Activated T-cell treated with anti-CD3 and anti-CD28 coated beads, Interleukin-2, amount 50 U/mL, for 72 hours (primary cell): ENCODE measurements at places on chromosomes 7 and 10.

DNA sequence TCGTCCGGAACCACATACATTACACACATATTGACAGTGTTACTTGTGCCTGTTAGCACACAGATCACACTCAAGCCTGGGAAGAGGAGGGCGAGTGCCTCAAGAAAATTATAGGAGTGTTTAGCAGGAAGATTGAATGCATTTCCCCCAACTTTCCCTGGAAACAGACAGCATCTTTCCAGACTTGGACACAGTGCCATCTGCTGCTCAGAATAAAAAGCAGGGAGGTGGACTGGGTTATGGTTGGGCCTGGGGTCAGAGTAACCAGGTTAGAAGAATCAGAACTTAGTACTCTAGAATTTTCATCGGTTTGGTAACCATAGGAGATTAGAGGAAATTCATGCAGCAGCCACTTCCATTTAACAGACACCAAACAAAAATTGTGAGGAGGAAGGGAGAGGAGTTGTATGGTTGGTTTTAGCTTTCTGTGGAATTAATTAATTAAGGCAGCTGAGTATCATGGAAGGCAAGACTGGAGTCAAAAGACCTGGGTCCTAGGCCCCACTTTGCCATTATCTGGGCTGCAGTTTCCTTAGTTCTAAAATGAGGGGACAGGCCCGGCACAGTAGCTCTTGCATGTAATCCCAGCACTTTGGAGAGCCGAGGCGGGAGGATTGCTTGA, 43.4 kb upstream of the OPTN start:
- DNase-seq: no peak

DNA sequence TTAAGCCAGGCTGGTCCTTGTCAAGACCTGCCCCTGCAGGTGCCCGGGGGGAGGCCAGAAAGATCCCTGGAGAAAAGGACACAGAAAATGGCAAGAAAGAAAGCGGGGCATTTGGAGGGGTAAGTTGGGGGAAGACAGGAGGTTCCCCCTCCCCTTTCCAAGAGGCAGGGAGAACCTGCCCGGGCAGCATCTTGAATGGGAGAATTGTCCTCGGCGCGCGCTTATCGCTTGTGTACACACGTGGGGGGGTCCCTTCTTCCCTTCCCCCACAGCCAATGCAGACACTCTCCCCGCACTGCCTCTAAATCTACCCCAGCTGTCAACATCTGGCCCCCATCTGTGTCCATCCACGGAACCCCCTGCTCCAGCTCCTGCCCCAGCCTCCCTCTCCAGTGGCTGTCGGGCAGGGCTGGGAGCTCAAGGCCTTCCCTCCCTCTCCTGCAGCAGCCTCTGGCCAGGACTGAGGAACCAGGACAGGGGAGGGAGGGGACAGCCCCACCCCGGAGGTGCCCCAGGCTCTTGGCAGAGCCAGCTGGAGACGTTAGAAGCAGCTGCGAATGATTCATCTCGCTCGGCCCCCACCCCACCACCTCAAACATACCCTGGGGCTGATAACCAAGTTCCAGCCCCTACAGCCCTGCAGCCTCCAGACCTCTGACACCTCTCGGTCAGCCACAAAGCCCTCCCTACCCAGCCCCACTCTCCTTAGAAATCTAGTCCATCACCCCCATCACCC, 25.3 kb downstream of the EPHB4 start:
- DNase-seq: no peak

DNA sequence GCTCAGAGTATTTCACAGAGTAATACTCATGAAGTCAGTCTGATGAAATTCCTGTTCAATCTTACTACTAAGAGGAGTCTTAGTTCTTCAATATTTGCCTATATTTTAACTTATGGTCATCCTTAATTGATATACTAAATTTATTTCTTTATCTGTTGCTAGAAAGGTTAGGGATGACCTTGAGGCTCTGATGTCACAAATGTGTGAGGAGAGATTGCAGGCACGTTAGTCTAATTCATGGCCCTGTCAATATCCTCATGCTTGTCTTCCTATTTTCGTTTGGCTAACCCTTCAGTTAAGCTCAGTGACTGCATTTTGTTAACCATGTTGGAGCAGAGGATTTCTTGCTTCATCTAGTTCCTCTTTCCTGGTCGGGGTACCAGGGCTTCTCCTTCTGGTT, 704.7 kb upstream of the COBL start:
- DNase-seq: no peak

DNA sequence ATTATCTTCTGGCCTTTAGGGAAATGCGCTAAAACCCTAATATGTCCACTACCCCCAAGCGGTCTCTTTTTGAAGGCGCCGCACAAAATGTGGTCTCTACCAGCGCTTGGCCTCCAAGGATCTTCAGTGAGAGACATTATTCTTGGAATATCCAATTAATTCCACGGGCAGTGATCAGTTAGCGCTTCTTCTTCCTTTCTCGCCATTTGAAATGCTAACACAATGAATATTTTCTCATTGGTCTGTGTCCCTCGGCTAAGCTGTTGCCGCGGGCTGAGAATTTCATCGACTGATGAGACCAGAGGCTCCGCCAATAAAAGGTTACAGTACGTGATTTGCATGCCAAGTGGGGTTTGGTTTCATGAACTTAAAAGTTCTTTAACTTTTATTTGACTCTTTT, 169.8 kb downstream of the TCF7L2 start:
- no peak for DNase-seq

DNA sequence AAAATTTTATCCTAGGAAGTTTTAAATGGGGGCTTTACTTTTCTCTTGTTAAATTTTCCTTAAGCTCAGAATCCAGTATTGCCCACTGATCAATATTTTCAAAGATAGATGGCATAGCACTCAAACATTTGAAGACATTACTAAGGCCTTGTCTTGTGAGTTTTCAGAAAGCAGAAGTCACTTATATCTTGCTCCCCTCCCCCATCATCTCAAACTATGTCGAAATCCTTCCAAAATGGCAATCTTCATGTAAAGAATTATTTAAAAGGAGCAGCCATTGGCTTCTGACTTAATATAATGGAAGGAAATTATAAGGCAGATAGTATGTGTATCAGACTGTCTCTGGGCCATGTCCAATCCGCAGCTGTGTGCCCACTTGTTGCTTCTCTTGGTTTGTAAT, 553.5 kb upstream of the C7orf33 start:
- DNase-seq: no peak

DNA sequence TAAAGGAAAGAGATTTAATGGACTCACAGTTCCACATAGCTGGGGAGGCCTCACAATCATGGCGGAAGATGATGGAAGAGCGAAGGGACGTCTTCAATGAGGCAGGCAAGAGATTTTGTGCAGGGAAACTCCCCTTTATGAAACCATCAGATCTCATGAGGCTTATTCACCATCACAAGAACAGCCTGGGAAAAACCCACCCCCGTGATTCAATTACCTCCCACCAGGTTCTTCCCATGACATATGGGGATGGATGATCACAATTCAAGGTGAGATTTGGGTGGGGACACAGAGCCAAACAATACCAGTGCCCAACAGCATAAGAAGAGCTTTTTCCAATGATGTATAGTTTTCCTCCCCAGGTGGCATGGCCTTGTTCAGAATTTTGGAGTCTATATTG, 11.2 kb upstream of the C7orf33 start:
- no peak for DNase-seq

DNA sequence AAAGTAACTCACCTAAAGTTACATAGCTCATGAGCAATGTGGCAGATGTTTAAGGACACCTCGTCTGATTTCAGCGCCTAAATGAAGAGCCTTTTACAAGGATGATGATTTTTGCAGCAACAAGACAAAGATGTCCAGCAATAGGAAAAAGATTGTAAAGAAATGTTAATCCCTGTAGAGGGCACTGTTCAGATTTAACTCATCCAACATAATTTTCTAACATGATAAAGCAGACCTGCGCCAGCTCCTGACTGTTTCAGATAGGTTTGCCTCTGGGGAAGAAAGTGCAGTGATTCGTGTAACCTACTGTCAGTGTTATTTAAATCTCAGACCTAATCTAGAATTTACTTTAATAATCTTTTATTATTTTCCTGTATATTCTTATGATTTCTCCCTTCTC, 595.2 kb downstream of the AUTS2 start:
- no peak for DNase-seq

- DNase-seq: no peak
These were observed 55.1 kb downstream of the CUBN start for GRCh38 chr10:17074541-17074847.

DNA sequence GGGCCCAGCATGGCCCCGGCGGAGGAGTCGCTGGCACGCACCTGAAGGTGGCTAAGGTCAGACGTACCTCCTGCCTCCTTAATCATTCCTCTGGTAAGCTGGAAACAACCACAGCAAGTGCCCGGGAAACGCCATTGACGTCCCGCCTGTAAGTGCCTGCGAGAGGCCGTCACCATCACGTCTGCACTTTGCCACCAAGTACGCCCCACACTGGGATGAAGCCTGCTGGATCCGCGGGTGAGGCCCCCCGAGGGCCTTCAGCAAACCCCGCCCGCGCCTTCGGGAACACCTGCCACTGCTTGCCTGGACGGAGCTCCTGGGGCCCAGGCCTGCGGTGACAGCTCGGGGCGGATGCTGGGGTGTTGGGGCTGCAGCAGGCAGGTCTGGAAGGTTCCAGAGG, 12.5 kb downstream of the ADGRA1 start:
- DNase-seq: no peak

DNA sequence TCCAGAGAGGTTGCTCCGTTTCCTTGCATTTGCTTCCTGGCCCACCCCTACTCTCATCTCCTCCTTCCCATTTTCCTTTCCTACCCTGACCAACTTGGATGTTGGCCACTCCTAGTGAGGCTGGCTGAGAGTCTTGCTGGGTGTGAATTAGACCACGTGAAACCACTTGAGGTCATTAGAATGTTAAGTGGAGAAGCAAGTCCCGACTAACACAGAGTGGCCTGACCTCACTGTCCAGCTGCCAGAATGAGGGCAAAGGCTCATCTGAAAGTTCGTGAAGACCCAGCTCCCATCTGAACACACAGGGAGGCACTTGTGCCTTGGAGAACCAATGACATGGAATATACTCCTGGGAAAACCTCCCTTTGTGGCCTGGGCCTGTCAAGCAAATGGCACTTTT, 80.8 kb downstream of the WDR11 start:
- DNase-seq: no peak

GRCh38 chr10:48684463-48684791, 246 bp upstream of the WDFY4 start:
- DNase-seq: no peak

- no peak for DNase-seq
These were observed 245.2 kb downstream of the COBL start for GRCh38 chr7:51071427-51071826.

DNA sequence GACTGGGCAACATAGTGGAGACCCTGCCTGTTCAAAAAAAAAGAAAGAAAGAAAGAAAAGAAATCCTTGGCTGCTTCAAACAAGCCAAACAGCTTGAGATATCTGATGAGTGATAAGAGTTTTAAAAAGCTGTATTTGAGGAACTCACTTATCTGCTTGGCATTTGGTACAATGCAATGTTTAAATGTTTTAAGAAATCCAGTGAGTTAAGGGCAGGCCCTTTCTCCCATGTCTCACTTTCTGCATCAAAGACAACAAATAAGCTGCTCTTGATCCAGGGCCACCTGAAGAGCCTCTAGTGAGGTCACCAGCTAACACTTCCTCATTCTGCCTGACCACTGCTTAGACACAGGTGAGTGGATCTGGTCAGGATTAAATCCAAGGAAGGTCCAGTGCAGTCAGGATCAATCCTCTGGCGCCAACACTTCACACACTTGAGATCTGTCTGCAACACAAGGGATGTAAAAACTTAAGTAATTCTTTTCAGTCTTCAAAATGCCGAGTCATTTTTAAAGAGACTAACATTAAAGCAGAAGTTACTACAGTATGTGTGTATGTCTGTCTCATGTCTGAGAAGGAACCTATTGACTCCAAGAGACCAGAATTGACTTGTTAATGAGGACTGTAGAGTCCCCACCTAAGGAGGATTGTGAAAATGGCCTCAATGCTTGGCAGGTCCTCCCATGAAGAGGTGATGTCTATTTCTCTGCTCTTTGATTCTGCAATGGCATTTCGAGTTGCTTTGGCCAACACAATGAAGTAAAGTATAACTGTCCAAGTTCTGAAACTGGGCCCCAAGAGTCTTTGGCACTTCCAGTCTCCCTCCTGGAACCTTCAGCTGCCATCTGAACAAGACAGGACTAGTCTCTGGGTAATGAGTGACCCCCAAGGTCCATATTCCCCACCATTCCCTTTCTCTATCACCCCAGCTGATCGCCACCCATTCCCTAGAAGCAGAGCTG, 43.1 kb downstream of the CREB3L2 start:
- DNase-seq: no peak

GRCh38 chr7:105487579-105488571, 34.2 kb downstream of the PUS7 start:
- no peak for DNase-seq

DNA sequence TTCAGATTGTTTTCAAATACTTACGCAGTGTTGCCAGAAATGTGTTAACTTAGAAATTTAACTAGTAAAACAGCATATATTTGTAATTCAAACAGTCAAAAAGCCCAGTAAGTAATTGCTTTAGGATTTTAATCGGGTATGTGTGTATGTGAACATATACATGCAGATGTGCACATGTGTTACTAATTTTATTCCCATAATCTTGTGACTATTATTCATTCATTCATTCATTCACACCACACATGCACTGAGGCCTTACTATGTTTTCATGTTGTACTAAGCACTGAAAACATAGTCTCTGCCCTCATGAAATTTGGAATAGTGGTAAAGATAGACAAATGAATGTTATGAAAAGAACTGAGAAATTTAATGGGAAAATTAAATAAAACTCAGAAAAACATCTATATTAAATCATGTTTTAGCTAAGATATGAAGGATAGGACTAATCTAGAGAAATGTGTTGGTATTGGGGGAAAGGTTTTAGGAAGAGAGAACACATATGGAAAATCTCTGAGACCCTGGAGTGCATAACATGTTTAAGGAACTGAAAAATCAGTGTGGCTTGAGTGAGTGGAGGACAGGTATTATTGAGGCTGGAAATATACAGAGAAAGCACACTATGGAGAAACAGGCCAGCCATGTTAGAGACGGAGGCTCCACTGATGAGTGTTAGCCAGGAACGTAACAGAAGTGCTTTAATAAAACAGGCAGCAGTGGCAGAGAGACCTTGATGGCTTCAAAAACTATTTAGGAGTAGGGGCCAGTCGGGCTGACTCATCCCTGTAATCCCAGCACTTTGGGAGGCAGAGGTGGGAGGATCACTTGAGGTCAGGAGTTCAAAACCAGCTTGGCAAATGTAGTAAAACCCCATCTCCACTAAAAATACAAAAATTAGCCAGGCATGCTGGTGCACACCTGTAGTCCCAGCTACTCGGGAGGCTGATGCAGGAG, 80.3 kb downstream of the HDAC9 start:
- no peak for DNase-seq

GRCh38 chr7:108001764-108002725, 916 bp downstream of the LAMB1 start:
- no peak for DNase-seq

- no peak for DNase-seq
These were observed 73.4 kb upstream of the LAMB4 start for GRCh38 chr7:108203537-108203936.

GRCh38 chr7:47313564-47313963, 268.3 kb downstream of the TNS3 start:
- no peak for DNase-seq

DNA sequence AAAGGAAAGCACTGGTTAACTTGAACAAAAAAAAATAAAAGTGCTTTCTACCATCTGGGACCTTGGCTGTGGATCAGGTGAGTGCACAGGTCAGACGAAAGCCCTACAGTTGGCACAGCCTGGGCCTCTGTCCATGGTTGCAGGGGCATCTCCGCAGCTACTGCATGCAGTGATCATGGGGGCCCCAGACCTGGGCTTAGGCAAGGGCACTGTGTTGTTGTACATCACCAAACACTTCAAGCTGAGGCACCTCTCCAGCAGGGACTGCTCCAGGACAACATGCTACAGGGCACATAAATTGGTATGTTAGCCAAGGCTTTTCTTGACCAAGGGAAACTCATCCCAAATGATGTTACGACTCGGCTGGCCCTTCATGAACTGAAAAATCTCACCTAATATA, 23.5 kb downstream of the KLHL7 start:
- no peak for DNase-seq
